Activated CD4-positive, alpha-beta T cell treated with anti-CD3 and anti-CD28 coated beads, Interleukin-2, amount 10 ng/mL, durations not matched to agents 7 days and 5 days (primary cell): ENCODE measurements at places on chromosomes 7 and 10.

- no peak for DNase-seq
Measured at GRCh38 chr10:69483963-69484362, 32.7 kb downstream of the TSPAN15 start.

- DNase-seq = no peak
Measured at GRCh38 chr7:39847227-39847626, 102.8 kb upstream of the CDK13 start.

DNA sequence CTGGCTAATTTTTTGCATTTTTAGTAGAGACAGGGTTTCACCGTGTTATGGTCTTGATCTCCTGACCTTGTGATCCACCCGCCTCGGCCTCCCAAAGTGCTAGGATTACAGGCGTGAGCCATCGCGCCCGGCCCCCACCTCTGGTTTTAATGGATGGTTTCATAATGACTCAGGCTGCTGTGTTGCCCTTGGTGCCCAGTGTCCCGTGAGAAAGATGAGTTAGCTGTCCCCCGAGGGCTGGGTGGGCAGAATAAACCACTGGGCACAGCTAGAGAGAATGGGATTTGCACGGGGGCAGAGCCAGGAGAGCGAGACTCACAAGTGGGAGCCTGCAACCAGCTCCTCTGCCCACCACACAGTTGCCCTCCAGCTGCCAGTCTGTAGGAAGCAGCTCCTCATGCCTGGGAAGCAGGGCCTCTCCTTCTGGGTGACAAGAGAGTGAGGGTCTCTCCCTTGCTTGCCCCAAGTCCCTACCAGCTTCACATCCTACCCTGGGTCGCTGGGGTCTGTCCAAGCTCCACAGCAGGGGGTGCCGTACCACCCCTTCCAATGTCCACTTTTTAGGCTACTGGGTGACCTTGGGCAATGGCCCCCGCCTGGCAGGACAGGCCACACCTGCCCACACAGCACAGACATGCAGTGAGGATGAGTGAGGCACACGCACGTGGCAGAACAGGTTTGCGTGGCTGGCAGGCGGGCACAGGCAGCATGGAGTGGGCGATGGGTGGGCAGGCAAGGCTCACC, 16.1 kb upstream of the NDST2 start:
- DNase-seq = no peak

DNA sequence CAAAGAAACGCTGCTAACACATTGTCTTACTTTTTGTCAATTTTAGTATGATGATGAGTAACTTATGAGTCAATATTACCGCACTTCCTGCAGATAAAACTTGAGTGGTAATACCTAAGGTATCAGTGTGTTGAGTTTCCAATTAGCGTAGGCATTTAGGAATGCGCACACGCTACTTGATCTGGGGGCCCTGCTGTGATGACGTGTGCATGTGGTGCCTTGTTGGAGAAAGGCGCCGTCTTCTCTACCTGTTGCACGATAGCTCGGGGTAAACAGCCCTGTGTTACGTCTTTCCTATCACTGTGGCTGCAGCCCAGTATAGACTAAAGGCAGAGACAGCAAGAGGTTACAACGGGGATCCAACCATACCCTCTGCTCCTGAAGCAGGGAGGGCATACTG, 476.8 kb upstream of the ADARB2 start:
- no peak for DNase-seq

GRCh38 chr10:60717852-60718251, 60.4 kb upstream of the CDK1 start:
- DNase-seq = no peak

- no peak for DNase-seq
Measured at GRCh38 chr10:35827783-35828182, 185.7 kb upstream of the FZD8 start.

- no peak for DNase-seq
Measured at GRCh38 chr10:113060201-113061053, 110.4 kb downstream of the TCF7L2 start.

DNA sequence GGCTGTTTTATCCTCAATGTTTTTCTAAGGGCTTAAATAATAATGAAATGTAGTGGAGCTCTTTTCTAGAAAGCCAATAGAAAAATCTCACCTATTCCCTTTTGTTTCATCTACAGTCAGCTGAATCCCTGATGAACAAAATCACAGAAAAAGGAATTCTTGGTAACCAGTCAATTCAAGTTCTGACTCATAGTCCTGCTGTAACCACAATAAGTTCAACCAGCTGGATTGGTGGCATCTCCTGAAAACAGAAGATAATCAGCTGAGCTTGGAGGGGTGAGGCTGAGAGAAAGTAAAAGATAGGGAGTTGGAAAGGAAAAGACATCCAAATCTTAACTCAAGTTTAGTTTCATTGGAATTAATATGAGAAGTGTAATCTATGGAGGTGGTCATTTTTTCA, 772.1 kb downstream of the CCSER2 start:
- DNase-seq = no peak

DNA sequence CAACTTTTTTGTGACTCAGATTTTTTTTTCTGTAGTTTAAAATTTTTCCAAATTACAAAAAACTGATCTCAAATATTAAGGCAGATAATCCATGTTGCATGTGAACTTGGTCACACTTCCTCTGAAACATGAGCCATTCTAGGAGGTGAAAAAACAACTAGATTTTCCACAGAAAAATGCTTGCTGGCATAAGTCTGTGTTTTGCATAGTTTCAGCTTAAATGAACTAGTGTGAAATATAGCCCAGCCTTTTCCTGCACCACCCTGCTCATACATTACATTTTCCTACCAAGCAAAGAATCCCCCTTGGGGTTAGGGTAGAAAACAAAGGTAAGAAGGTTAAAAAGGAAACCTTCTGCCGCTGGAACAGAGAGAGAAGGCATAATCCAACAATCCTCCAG, 48.2 kb downstream of the SLC25A13 start:
- DNase-seq = no peak

- DNase-seq = no peak
Measured at GRCh38 chr10:5538892-5539651, 14.3 kb downstream of the CALML3 start.

GRCh38 chr7:98134420-98135228, 28.0 kb downstream of the LMTK2 start:
- no peak for DNase-seq

GRCh38 chr10:125231813-125232475, 71.6 kb upstream of the CTBP2 start:
- no peak for DNase-seq

DNA sequence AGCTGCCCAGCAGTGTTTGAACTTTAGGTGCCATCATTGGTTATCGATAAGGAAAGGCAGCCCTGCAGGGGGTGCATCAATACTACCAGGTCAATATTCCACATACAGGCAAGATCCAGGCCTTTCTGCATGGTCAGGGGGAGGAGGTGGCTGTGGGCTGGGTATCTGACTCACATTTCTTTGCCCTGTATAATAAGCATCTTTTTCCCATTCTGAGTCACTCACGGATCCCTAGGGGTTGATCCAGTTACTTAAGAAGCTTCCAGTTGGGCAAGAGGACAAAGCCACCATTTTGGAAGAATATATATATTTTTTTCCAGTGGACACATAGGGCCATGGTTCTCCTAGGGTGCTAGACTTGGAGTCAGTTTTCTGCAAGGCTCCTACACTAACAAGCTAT, 114.2 kb upstream of the HABP2 start:
- DNase-seq = no peak

- DNase-seq = no peak
Measured at GRCh38 chr10:3987143-3987974, 202.3 kb upstream of the KLF6 start.

- no peak for DNase-seq
Measured at GRCh38 chr7:87926581-87927461, 7.2 kb upstream of the ADAM22 start.

DNA sequence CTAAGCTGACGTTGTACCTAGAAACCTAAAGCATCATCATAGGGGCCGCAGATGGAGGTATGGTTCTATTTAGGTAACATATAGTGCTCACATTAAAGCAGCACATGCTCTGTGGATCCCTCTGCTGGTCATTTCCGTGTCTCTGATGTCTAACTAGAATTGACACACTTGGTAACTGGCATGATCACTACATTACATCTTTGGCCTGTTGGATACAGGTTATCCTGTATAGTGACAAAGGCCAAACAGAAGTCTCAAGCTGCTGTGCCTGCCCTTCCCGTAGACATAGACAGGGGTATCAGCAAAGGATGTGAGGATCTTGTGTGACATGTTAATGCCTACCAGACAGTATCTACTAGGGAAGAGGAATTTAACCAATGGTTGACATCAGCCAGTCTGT, 51.2 kb downstream of the KIF5B start:
- peak; percentile 64 for DNase-seq

DNA sequence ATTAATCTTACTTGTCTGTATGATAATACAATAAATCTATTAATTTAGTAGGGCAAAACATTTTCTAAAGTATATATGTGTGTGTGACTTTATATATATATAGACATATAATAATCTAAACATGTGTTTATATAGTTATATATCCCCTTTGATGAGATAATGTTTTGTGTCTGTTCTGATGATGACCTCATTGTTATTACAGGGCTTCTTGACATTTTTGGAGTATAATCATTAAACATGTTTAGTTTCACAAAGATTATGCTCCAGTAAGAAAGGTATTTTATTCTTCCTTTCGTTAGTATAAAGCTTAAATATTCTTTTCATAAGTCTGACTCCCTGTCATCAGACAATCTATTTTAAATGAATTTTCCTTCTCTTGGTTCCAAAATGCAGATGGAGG, 62.3 kb upstream of the CABCOCO1 start:
- DNase-seq = no peak

GRCh38 chr10:132984801-132985545, 42.6 kb upstream of the CFAP46 start:
- DNase-seq = no peak
